ENCODE measurements at places on chromosomes 12 and 14.

DNA sequence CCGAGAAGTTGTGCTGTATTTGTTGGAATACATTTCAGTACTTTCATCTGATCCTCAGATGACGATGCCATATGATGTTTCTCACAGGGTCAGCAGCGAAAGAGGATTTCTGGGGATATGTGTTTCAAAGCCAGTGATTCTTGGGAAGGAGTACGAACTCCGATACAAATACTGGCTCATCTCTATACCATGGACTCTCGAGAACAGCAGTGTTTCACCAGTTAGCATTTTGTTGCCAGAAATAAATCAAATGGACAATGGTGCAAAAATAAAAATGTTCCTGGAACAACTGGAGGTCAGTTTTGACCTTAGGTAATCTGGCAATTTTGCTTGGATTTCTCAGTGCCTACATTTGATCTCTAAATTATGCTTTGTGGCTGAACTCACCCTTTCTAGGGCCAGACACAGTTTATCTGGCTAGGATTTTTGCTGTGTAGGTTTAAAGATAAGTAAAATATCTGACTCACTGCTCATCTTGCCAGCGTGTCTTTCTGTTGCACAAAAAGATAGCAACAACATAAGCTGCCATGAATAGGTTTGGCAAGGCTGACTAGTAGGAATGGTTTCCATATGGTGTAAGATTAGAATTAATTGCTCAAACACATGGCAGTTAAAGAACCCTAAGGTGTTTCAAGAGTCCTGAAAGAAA is 11.0 kb upstream of the MGP start:
- peak; percentile 52 for DNase-seq

DNA sequence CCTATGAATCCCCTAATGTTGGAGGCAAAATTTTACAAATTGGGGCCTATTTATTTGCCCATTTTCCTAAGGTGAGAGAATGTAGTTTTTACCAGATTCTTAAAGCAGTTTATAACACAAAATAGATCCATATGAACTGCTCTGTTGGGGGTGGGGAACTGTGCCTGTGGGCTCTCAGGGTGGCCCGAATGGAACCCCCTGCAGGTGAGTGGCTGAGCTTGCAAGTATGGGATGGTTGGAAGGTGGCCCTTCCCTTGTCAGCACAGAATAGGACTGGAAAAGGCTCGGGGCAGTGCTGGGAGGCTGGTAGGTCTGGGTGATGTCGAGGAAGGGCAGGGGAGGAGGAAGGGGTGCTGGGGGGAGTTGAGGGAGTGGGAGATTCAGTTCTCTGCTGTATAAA is 4.9 kb downstream of the VSX2 start:
- DNase-seq: no peak

DNA sequence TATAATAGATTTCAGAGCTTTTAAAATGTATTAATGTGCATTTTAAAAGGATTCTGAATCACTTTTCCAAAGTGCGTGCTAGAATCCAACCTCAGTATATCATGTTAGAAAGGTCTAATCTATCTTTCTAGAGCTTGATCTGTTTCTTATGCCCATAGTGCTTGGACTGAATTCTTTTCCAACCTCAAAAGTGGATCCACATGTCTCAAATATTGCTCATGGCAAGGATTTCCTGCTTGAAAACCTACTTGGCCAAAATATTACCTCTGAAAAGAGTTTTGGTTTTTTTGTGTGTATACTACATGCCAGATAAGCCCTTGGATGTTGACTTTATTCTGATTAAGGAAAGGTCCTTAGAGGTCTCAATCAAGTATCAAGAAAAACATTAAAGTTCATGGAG is 16.9 kb upstream of the SLC6A15 start:
- no peak for DNase-seq

DNA sequence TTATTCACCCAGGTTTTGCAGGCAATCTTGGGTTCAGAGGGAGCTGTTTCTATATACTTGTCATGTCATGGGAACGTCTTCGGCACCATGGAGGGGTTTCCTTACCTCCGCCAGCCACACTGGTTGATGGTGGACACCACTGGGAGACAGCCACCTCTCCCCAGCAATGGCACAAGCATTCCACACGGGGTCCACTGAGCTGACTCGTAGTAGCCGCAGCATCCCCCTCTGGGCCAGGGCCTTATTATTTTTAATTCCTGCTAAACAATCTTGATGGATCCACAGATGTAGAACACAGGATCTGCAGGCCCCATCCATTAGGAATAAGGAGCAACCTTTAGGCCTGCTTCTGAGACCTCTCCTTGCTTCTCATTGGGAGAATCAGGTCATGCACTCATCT is 132.9 kb downstream of the DICER1 start:
- DNase-seq: no peak

GRCh38 chr14:66114071-66114470 is 372.1 kb upstream of the CCDC196 start:
- DNase-seq: no peak
